ENCODE measurements at places on chromosomes 7 and 10. TPM values are rescaled to one million over a fixed set of nuclear protein-coding genes. Genes with fewer than 3 reads are reported as not detected.

Gene FANK1
- total RNA-seq = not detected

Gene KAZALD1
- 0.57 TPM for total RNA-seq

Gene PTPN20
- not detected for total RNA-seq

Gene ADAM22
- 1.5 TPM for total RNA-seq

Gene SLC25A40
- total RNA-seq = 41.9 TPM

Gene NKX2-3
- total RNA-seq = not detected

Gene ZNF239
- total RNA-seq = 1.7 TPM

Gene OPTN
- total RNA-seq = 54.1 TPM

Gene STEAP4
- 1.1 TPM for total RNA-seq

Gene CHAT
- 0.54 TPM for total RNA-seq

Gene PTN
- total RNA-seq = not detected

Gene PNLIPRP1
- not detected for total RNA-seq

- no peak for DNase-seq
Observed at GRCh38 chr10:4018054-4018511, 233.1 kb upstream of the KLF6 start.

DNA sequence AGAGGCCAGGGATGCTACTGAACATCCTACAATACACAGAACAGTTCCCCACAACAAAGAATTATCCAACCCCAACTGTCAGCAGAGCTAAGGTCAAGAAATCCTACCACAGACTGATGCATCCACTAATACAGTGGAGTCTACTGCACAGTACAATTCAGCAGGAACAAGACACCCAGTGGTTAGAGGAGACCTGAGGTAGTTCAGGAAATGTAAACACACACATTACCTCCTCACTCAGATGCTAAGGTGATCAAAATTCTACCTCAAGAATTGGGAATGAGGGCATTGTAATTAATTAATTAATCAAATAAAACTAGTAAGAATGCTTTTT is 91.4 kb downstream of the ZFAND4 start:
- no peak for DNase-seq

DNA sequence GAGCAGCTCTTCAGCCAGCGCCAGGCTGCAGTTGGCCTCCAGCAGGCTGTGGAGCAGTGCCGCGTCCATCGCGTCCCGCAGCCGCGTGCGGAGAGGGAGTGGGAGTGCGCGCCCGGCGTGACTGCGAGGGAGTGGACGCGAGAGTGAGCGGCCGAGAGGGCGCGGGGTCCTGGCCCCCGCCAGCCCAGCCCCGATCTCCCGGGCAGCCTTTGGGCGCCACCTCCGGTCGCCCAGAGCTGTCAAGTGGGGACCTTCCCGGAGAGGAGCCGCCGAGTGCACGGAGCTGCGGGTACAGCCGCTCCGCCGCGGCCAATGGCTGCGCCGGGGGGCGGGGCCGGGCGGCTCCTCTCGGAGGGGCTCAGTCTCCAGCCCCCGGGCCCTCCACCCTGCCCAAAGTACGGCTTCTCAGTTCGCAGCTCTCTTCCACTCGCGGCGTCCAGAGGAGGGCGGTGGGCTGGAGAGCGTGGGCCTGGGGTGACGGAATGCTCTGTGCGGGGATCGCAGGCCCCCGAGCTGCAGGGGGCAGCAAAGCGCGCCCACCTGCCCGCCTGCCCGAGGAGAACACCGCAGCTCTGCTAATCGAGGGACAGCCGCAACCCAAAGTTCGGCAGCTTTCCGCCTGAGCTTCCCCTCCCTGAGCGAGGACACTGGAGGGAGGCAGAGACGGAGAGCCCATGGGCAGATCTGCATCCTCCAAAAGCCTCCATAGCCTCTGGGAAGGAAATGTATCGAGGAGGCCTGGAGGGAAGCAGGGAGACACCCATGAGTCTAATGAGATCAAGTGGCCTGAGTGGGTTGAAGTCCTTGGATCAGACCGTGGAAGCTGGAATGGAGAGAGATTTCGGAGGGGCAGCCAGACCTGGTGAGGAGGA is at the start of gene CRHR2:
CRHR2 (minus strand) TSS at position 245 of the 872 bp plus-strand sequence; CDS start at position 69, 176 bp downstream.
- peak; percentile 10 for DNase-seq

- no peak for DNase-seq
Observed at GRCh38 chr7:1748076-1748838, 78.2 kb downstream of the ELFN1 start.

- DNase-seq = no peak
Observed at GRCh38 chr10:71218651-71219050, 6.3 kb downstream of the UNC5B start.

GRCh38 chr7:79452495-79453265 is 787 bp downstream of the MAGI2 start:
- no peak for DNase-seq

GRCh38 chr7:140631021-140631420 is 9.6 kb downstream of the DENND2A start:
- no peak for DNase-seq

DNA sequence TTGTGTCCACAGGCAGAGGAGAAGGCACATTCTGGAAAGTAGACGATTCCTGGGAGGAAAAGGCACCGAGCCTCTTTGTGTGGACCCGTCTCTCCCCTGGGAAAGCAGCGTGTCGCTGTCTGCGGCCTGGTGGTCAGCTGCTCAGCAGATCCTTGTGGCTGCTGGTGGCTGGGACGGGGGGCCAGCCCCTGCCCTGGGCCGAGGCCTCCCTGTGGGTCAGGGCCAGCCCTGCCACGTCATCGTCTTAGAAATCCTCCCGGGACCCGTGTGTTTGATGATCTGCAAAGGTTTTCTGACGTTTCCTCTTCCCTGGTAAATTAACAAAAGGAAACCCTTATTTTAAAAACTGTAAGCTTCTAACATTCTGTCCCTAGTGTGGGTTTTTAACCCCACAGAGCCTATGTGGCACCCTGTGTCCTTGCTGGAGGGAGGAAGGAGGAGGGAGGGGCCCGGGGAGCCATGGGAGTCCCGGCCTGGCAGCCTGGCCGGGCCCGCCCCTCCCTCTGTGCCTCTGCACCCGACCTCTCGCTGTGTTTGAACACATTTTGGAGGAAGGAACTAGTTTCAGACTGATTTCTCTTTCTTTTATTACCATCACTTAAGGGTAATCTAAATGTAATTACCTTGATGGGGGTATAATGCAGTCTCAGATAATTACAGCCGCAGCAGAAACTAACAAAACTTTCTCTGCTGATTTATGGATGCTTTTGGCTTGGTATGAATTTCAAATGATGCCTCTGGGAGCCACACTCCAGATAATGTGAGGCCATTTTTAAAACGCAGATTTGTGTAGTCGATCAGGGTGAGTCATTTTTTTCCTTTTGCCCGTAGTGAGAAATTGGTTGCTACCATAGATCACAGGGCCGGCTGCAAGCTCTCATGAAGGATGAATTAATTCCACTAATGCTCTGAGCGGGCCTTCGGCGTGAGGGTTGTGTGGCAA is 85.5 kb downstream of the NKX6-2 start:
- DNase-seq = no peak

DNA sequence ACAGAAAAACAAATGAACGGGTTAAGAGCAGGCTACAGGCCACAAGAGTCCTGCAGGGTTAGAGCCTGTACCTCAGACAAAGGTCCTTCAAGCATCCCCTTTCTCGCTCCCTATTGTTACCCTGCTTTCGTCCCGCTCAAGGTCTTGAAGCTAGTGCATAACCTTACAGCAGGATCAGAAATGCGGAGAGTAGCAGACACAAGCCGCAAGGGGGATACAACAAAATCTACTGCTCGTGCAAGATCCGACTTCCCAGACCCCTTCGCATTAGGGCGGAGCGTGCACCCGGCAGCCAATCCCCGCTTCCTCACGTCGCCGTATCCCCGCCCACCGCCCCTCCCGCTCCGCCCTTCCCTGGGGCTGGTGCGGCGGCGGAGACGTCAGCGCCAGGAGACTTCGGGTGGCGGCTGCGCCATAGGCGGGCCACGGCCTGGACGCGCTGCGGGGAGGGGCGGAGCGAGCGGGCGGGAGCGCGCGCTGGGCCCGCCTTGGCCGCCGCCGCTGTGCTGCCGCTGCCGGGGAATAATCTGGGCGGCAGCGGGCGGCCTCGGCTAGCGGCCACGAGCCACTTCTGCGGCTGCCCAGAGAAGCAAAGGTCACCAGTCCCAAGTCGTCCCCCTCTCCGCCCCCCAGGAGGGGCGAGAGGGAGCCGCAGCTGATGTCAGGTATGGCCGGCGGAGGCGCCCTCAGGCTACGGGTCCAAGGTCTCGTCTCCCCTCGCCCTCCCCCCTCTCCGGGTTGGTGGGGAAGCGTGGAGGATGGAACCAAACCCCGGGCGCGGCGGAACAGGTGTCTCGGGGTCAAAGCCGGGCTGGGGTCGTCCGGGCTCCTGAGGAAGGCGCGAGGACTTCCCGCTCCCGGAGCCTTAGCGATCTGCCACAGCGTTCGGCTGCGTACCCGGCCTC is at the start of gene C1GALT1:
C1GALT1 (plus strand) TSS at position 389 of the 905 bp plus-strand sequence. CDS start 51,776 bp downstream, outside the sequence.
- peak; percentile 94 for DNase-seq

- DNase-seq = no peak
Observed at GRCh38 chr10:106506526-106507283, 657.8 kb downstream of the SORCS1 start.

DNA sequence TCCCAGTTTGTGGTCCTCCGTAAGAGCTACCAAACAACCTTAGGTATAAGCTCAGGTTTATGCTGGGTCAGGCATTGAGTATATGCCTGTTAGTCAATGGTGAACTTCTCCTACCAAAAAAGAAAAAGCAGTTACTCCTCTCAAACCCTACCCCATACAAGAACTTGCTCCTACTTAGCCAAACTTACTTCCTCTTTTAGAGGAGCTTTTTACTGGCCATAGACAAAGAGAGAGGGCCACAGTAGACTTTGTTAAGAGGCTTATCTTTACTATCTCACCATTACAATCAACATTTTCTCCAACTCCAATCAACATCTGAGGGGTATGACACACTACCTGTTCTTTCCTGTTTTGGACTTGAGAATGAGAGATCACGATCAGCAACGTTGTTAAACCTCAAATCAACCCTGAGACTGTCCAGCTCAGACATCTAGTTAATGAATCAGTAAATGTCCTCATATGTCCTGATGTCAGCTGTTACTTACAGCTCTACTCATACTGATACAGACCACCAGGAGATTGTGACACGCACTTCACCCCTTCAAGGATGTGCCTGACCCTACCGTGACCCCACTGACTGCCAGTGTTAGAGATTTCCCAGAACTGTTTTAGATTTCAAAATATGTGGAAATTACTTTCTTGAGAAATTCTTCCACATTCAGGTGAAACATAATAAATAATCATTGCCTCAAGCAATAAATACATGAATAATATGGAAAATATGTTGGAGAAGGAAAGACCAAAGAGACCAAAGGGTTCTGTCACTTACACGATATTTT is 18.4 kb upstream of the CCDC71L start:
- DNase-seq = no peak

GRCh38 chr7:52842202-52842900 is 193.1 kb upstream of the POM121L12 start:
- no peak for DNase-seq

GRCh38 chr10:3482200-3482993 is 302.6 kb downstream of the KLF6 start:
- no peak for DNase-seq

- DNase-seq = no peak
Observed at GRCh38 chr10:88702848-88703597, 3.0 kb upstream of the LIPK start.

GRCh38 chr10:14529351-14529750 is 198.6 kb upstream of the FRMD4A start:
- no peak for DNase-seq
